CD4-positive, alpha-beta T cell treated with Interleukin-17A for 4 hours (primary cell): ENCODE measurements at places on chromosomes 13 and 19.

DNA sequence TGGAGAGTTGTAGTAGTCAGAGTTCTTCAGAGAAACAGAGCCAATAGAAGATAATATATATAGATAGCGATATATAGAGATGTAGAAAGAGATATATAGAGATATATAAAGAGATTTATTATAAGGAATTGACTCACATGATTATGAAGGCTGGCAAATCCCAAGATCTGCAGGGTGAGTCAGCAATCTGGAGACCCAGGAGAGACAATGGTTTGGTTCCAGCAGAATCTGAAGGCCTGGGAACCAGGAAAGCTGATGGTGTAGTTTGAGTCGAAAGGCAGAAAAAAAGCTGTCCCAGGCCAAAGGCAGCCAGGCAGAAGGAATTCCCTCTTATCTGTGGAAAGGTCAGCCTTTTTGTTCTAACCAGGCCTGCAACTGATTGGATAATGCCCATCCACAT is 194.1 kb downstream of the NUFIP1 start:
- DNase-seq, result no peak

DNA sequence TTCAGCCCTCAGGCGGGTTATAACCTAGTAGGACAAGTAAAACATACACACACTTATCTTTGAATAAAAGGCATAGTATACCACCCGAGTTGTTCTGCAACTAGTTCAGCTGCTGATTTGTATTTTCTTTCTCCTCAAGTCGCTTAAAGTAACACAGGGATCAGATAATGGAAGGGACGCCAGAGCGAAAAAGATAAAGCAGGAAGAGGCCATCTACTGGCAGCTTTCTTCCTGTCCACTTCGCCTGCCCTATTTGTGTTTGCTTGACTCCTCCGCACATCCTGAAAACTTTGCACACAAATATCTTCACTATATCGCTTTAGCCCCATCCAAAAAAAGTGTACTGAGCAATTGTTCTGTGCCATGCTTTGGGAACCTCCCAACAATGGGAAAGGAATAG is 238.0 kb upstream of the SOX21 start:
- no peak for DNase-seq

- DNase-seq, result no peak
These were observed 214.6 kb upstream of the HTR2A start for GRCh38 chr13:47111499-47111898.

DNA sequence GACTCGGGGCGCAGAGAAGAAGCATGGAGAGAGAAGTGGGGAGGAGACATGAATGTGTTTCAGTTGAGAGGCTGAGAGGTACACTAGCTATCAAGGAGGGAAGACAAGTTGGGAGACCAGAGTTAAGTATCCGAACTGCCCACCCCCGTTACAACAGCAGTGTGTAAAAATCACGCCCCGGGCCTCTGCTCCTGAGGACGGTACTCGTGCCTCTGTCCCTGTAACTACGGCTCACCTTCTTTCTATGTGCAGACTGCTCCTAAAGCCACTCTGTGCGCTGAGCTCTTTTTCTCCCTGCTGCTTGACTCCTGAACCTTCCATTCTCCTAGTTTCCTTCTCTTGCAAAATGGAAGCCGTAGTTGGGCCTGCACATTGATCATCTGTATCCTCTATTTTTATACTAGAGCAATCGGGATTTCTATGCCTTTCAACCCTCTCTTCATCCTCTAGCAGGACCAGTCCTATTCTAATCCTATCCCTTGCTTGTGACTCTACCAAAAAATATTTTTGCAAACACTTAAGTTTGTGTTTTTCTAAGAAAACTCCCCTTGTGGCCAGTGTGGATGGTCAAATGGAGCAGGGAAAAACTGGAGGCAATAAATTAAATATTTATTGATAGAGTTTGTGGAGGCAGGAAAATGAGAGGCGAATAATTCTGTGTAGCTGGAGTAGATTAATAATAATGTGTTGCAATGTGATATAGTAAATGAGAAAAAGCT is 569 bp downstream of the POLR1D start:
- DNase-seq, result no peak

GRCh38 chr13:103510007-103510535 is 443.9 kb upstream of the SLC10A2 start:
- DNase-seq, result no peak
